ENCODE measurements at places on chromosomes 4 and X.

DNA sequence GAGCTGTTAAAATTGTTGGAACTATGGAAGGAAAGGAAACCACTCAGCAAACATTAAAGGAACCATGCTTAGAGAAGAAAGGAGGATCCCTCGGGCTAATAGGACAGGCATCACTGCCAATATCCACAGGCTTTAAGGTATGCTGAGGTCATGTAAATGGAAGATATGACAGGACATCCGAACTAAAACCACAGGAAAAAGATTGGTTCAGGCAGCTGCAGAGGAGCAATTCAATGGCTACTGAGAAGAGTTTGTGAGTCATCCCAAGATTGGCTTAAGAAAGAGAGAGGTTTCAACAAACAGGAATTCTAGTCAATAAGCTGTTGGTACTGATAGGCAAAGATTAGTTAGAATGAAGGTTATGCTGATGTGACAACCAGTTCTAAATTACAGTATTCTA, 106.4 kb upstream of the FAM241A start:
- no peak for DNase-seq

GRCh38 chr4:101184668-101185067, 162.7 kb downstream of the PPP3CA start:
- no peak for DNase-seq

DNA sequence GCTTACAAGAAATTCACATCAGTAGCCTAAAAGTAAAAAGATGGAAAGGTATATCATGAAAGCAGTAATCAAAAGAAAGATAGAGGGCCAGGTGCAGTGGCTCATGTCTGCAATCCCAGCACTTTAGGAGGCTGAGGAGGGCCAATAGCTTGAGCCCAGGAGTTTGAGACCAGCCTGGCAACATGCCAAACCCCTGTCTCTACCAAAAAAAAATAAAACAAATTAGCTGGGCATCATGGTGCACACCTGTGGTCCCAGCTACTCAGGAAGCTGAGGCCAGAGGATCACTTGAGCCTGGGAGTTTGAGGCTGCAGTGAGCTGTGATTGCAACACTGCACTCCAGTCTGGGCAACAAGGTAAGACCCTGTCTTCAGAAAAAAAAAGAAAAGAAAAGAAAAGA, 55.5 kb downstream of the GSPT2 start:
- DNase-seq: no peak

- no peak for DNase-seq
Measured at GRCh38 chr4:53917729-53918128, 146.7 kb downstream of the CHIC2 start.

DNA sequence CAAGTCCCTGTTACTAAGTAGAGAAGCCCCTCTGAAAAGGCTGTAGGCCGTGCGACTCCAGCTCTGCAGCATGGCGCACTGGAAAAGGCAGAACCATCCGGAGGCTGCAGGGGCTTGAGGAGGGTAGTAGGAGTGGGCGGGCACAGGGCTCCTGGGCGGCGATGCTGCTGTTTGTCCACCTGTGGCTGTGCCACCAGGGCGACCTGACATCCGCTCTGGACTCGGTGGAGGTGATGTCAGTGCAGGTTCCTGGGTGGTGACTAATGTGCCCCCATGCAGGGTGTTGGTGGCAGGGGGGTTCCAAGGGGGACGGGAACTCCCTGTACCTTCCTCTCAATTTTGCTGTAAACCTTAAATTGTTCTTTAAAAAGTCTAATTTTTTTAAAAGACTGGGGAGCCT, 58.3 kb downstream of the PCGF3 start:
- no peak for DNase-seq

DNA sequence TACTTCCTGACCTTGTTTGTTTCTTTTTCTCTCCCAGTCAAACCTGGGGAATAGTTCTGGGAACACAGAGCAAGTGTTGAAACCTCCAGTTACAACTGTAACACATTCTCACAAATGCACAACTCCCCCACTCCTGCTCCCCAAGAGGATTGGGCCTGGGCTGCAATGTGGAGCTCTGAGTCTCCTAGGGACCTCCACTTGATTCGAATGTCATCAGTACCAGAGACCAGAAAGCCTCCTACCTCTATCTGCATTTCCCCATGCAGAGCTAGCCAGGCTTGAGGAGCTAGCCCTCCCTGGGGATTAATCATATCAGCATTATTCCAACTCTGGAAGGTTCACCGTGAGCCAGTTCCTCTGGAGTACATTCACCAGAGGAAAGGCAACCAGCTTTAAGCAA, 41.7 kb upstream of the CITED1 start:
- no peak for DNase-seq

- no peak for DNase-seq
Measured at GRCh38 chr4:14087459-14087858, 459.9 kb upstream of the BOD1L1 start.

- no peak for DNase-seq
Measured at GRCh38 chr4:8725071-8725841, 132.7 kb downstream of the CPZ start.

DNA sequence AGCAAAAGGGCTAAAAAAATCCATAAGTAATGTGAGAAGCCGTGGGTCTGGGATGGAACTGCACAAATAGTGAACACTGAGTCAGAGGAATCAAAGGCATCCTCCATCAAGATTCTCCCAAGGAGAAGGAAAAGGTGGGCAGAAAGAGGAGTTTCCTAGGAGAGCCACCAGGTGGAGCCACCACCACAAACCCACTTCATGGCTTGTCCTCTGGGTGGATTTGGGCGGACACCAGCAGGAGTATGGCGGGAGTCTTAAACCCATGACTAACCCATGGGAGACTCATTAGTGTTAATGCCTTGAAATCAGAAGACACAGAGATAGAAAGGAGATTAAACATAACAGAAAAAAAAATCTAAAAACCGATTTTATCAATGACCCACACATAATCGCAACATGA, 147.7 kb downstream of the SH3KBP1 start:
- peak; percentile 50 for DNase-seq

- no peak for DNase-seq
Measured at GRCh38 chrX:9356846-9357245, 108.0 kb upstream of the TBL1X start.

- no peak for DNase-seq
Measured at GRCh38 chr4:47862297-47862696, 24.4 kb upstream of the CORIN start.

- DNase-seq: no peak
Measured at GRCh38 chr4:184958923-184959210, 59.4 kb upstream of the HELT start.

- no peak for DNase-seq
Measured at GRCh38 chr4:119037709-119038108, 97.9 kb upstream of the MYOZ2 start.

GRCh38 chr4:12723849-12724447, 760.2 kb downstream of the RAB28 start:
- no peak for DNase-seq

DNA sequence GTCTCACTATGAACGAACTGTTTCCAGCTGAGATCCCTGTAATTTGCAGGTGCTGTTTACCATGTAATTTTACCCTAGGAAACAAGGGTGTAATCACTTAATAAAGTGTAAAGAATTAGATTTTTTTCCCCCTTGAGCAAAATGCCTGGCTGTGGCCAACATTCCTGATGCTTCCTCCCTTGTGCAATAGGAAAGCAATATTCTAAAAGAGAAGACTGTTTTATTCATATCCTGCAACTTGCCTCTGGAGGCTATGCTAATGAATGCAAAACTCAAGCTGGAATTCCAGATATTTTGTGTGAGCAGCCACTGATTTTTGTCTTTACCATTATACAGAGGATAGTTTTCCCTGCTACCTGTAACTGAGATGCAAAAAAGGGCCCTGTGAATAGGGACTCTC, 98.0 kb downstream of the AWAT2 start:
- DNase-seq: no peak

DNA sequence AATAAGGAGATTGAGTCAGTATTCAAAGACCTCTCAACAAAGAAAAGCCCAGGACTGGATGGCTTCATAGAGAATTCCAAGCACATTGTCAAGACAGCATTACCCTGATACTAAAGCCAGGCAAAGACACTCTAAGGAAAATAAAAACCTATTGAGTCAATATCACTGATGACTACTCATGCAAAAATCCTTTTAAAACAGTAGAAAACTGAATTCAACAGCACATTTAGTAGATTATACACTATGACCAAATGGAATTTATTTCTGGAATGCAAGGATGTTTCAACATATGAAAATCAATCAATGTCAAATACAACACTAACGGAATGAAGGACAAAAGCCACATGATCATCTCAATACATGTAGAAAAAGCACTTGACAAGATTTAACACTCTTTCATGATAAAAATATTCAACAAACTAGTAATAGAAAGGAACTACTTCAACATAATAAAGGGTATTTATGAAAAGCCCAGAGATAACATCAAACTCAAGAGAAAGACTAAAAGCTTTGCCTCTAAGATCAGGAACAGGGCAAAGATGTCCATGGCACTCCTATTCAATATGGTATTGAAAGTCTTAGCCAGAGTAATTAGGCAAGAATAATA, 633.3 kb downstream of the ANKRD50 start:
- DNase-seq: no peak

- no peak for DNase-seq
Measured at GRCh38 chr4:42492962-42493361, 95.7 kb downstream of the SHISA3 start.

DNA sequence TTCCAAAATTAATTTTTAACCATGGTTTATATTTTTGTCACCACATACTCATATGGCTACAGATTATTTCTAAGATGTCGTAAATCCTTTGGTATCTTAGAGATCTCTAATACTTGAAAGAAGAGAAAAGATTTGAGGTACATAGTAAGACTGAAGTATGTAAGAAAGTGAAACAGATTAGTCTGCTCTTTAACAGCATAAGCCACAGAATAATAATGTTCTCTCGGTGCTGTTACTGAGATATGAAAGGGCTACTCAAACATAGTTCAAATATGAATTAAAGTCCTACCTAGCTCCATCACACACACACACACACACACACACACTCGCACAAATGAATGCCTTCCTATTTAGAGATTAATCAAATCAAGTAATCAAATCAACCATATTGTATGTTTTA, 274.1 kb upstream of the PCDH18 start:
- DNase-seq: no peak

- no peak for DNase-seq
Measured at GRCh38 chr4:151340751-151341385, 15.5 kb upstream of the SH3D19 start.

DNA sequence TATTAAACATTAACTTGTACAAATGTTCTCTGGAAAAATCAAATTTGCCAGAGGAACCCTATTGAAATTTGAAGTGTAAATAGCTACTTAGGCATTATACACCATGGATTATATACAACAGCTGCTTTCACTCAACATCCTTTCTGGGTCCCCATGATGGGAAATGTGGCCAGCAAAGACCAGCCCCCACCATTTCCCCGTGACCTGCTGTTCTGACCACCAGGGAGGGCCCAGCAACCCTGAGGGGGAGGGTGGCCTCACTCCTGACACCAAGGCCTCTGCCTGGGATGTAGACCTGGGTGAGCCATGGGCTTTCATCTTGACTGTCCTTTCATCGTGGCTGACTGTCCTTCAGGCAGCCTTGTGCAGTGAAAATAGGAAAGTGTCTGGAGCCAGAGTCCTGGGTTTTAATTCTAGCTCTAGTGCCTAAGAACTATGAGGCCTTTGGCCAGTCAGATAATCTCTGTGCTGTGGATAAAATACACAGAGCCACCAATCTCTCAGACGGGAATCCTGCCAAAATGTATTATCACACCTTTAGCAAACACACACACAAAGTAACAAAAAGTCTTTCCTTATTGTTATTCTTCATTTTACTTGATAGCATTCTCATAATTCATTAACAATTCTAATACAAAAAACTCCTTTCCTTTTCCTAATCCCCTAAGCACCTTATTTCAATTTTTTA, 45.1 kb downstream of the NR3C2 start:
- DNase-seq: no peak
